ENCODE measurements at places on chromosomes 4 and X. TPM values are rescaled to one million over a fixed set of nuclear protein-coding genes. Genes with fewer than 3 reads are reported as not detected.

GRCh38 chr4:59971952-59972351 lies 1228.2 kb upstream of the ADGRL3 start:
- no peak for DNase-seq

DNA sequence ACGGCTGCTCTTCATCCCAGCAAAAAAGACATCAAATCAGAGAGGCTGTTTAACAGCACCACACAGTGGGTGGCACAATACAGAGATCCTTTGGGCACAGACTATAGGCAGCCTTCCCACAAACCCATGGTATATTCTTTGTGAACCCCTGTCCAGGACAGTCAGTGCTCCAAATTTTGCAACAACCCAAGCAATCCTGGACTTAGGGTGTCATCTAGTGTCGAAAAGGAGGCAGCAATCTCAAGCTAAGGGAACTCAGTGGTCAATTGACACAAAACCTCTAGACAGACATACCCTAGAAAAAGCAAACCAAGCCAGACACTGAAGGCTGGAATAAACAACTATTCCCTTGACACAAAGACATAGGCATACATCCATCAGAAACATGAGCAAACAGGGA lies 137.4 kb downstream of the BMP15 start:
- DNase-seq = no peak

- DNase-seq = no peak
Measured at GRCh38 chrX:108216405-108216804, 124.8 kb downstream of the ATG4A start.

DNA sequence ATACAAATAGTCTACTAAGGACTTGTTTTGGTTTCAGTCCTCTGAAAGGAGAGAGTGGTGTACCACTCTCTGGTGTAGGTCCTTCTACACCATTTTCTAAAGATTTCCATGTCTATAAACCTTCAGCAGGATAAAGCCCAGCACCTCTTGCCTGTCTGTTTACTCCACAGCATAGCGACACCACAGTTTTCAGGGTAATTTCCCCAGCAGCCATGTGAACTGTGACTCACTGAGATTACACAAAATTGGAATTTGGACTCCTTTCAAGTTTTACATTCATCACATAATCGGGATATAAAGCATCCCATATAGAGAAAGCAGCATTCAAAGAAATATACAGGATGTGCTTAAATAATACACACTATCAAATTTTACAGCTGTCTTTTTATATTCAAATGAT lies 229.6 kb downstream of the PRDM5 start:
- DNase-seq = peak; percentile 72

GRCh38 chr4:15042529-15043167 lies 40.4 kb downstream of the CPEB2 start:
- DNase-seq = peak; percentile 60

GRCh38 chr4:149718500-149718899 lies 97.1 kb downstream of the IQCM start:
- no peak for DNase-seq

DNA sequence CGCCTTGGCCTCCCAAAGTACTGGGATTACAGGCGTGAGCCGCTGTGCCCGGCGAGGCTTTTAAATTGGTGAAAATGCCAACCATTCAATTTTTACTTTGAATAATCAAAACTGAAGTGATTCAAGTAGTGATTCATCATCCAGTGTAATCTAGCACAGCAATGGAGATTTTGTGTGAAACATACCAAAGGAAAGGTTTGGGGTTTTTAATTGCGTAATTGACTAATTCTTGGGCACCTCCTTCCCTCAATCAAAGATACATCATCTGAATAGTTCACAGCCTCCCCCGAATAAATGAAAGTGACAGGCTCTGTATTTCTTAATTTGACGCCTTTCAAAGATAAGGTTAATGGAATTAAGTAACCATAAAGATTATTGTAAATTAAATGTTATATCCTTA lies 69.0 kb downstream of the DMD start:
- DNase-seq = no peak

DNA sequence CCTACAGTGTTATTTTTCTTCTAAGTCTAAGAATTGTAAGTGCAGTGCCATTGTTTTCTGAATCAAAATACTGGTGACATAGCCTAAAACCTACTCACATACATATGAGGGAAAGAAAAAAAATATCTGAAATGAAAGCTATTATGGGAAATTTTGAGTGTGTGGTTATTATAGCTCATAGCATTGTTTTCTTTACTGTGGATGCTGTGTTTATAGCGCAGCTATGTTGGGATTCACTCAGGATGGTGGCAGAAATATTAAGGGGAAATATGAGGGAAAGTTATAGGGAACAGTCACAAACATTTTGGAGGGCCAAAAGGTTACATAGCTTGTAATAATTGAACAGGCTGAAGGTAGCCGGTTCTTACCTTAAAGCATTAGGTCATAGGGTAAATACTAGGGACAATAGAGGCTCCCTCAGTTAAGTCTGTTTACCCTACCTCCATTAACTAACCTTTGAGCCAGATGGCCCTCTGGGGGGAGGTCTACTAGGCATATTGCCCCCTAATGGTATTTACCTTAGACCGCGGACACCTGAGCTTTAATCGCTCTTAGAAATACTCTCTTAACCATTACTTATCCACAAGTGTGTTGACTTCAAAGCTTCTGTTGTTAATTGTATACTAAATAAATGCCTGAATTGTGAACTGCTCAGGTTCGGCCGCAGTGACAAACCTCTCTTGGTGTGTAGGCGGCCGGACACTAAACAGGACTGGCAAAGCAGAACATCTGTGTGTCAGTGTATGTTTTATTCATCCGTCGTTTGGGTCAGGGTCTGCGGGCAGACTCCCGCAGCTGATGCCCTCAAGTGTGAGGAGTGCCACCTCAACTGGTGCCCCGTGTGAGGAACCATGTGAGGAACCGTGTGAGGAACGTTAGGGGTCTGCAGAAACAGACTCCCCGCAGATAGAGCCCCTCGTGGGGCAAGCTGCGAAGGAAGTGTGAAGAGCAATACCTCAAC lies 21.3 kb upstream of the SULT1B1 start:
- no peak for DNase-seq

DNA sequence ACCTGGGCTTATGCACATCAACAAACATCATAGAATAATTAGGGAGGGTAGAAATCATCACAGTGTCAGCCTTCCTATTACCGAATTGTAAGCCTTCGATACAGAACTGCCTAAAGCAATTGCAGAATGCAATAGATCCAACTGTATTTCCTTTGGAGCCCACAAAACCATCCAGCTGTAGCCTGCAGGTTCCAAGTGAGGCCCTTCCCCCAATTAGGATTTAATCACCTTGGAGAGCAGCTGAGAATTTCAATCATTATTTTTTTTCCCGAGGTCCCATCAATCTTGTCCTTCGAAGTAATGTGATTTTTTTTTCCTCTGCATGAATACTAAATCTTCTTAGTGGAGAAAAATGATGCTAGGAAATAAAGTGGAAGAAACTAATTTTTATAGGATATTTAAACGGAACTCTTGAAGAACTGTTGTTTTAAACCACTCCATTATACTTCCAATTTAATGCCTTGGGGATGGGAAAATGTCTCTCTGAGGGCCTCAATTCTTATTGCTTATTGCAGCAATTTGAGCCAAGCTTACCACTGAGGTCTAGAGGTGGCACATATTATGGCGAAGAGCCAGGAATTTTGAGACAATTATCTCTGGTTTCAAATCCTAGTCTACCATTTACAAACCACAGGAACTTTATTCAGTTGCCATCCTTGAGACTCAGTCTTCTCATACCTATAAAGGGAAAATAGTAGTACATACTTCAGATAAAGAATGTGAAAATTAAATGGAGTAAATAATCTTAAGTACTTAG lies 953.4 kb upstream of the IGFBP7 start:
- DNase-seq = no peak

DNA sequence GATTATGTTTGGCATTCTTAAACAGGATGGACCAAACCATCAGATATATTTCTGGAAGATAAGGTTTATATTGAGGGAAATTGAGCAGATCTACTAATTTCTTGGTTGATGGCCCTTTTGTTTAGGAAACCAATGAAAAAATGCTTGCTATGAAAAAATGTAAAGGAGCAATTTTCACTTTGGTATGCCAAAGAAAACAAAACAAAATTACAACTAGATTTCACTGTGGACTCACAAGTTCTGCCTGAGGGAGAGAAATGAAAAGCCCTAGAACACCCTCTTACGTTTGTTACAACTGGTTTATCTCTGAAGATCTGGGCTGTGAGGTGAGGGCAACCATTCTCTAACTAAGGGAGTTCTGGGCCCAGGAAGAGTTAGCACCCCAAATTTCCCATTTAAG lies 122.5 kb upstream of the IL15 start:
- no peak for DNase-seq

DNA sequence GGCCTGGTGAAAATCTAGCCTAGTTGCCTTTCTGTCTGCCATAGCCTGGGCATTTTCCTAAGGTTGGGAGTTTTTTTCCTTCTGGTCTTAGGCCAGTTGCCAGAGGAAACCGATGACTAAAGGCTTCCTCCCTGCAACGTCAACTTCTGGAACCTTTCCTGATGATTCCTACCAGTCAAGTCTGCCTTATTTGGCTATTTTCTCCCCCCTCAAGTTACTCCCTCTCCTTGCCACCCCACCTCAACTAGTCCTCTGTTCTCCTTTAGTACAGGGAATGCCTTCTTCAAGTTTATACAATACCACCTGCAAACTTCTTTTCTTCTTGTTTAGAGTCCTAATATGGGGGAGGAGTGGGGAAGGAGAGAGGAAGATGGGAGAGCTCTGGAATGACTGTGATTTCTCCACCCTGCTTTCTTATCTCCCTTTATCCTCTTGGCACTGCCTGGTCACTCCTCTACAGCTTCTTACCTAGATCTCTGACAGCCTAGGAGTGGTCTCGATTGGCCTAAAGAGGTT lies 10.6 kb downstream of the MSN start:
- peak; percentile 94 for DNase-seq

DNA sequence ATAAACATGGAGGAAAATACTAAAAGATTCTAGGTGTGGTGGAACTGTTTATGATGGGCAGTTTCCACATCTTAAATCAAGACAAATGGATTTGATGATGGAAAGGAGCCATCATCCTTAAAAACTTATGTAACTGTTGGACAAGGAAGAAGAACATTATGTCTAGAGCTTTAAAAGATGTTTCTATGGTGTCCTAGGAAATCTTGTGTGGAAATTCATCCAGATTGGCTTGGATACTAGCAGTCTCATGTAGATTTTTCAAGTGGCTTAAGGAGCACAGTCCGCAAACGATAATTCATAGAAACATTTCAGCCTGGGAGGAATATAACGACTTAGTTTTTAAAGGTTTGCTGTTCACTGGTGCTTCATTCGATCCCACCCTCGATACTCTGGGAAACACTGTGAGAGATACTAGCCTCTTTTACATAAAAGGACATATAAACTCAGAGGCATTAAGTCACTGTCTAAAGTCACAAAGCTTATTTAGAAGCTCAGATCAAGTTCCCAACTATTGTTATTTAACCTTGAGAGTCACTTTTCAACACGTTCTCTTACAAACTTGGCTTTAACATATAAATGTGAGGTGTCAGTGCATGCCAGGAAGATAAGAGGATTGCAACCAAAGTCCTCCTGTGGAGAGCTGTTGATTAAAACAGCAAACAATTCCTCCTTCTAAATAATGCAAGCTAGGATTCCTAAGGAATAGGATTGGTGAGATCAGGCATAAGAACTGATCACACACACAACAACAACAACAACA lies 135.7 kb upstream of the SCML1 start:
- DNase-seq = no peak

GRCh38 chr4:152594978-152595925 lies 59.4 kb upstream of the FBXW7 start:
- no peak for DNase-seq

DNA sequence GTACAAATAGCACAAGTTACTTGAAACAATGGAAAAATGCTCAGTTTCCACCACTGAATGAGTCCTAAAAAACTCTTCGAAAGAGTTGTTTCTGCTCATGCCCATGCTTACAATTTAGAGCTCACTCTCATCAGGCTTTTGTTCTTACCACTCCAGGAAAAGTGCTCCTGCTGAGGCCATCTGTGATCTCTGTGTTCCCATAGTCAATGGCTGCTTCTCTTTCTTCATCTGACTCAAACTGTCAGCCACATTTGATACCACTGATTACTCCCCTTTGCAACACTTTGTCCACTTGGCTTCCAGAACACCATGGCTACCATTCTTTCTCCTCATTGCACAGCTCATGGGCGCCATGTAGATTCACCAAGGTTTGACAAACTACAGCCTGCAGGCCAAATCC lies 80.0 kb upstream of the SLC34A2 start:
- no peak for DNase-seq

GRCh38 chr4:116073051-116073450 lies 959.6 kb upstream of the NDST4 start:
- no peak for DNase-seq

DNA sequence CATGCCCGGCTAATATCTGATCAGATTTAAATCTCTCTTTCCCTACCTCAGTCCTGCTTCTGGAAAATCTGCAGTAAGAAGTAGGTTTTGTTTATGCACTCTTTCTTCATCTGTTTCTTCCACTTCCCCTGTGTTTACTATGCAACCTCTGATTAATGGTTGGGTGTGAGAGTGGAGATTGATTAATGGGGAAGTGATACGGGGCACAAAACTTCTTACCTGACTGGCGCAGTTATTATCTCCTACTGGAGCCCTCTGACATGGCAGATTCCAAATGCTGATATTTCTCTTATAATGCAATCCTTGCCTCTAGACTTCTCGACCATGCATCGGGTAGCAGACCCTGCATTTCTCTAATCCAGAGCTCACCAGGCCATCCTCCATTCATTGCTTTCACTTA lies 60.2 kb upstream of the HPGD start:
- no peak for DNase-seq

DNA sequence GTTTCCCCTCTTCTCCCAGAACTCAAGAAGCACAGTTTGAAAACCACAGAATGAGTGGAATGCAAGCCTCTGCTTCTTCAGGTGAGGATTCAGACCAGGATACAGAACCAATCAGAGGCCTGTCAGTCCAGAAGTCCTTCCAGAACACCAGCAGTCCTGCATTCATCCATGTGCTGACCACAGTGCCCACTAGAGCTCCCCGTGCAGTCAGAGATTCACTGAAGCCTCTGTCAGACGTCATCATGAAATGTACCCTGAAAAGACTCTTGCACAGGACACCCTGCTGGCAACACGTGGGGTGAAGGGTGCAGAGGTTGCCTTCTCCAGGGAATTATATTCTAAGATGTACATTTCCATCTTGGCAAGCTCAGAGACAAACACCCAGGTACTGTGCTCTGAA lies 75.9 kb upstream of the LSM6 start:
- no peak for DNase-seq

Gene SULT1B1
- total RNA-seq = 12.6 TPM

Gene FAM114A1
- 141 TPM for total RNA-seq

Gene GUF1
- total RNA-seq = 8.7 TPM

Gene PLAC1
- not detected for total RNA-seq

Gene UGT2A1
- 0.05 TPM for total RNA-seq

Gene PRSS12
- total RNA-seq = 0.17 TPM
